ENCODE measurements at places on chromosomes 4 and X.

GRCh38 chrX:69231903-69232302, 66.7 kb upstream of the PJA1 start:
- DNase-seq = no peak

DNA sequence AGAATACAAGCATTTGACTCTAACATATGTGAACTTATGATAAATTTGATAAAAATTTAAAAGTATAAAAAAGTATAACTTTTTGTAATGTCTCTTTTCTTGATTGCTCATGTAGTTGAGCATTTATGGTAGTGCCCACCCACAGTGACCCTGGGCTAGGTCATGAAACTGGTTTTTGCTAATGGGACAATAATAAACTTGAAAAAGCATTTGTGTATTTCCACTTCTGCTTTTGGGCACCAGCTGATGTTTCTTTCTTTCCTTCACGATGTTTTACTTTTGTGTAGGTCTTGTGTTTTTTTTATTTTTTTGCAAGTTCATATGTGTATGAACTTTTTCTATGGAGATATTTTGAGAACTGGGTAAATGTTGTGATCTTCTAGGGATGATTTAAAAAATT, 313.1 kb downstream of the CBLL2 start:
- DNase-seq = no peak

DNA sequence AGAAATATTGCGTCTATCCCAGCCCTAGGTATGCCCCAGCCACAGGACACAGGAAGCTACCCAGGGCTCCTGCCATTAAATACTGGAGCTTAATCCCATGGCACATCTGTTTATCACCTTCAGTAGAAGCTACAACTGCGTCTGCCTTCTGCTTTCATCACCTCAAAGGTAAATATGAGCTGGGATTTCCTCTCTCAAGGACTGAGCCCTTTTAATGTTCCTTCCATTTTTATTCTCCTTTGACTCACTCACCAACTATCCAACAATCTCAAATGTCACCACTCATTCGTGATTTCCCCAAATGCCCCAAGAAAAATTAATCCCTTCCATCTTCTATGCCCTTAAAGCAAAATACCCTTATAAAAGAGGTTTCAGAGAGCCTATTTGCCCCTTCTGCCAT, 1.8 kb upstream of the MID1 start:
- DNase-seq = no peak

- DNase-seq = no peak
These were observed 53.4 kb downstream of the GPAT3 start for GRCh38 chr4:83589279-83589678.

DNA sequence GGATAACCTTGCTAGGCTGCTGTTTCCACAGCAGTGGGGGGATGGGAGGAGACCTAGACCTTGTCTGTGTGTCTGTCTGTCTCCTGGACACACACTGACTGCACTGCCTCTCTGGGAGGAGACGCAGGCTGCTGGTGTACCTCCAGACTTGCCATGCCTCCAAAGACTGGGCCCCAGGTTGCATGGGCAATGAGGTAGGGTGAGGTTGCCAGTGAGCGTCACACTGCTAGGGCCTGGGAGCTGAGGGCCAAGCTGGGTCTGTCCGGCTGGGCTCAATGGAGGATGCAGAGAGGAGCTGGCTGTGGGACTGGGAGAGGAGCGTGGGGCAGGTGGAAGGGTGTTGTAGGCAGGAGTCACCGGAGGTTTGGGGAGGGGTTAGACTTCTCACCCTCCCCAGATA, 16.6 kb downstream of the MAGED2 start:
- no peak for DNase-seq

DNA sequence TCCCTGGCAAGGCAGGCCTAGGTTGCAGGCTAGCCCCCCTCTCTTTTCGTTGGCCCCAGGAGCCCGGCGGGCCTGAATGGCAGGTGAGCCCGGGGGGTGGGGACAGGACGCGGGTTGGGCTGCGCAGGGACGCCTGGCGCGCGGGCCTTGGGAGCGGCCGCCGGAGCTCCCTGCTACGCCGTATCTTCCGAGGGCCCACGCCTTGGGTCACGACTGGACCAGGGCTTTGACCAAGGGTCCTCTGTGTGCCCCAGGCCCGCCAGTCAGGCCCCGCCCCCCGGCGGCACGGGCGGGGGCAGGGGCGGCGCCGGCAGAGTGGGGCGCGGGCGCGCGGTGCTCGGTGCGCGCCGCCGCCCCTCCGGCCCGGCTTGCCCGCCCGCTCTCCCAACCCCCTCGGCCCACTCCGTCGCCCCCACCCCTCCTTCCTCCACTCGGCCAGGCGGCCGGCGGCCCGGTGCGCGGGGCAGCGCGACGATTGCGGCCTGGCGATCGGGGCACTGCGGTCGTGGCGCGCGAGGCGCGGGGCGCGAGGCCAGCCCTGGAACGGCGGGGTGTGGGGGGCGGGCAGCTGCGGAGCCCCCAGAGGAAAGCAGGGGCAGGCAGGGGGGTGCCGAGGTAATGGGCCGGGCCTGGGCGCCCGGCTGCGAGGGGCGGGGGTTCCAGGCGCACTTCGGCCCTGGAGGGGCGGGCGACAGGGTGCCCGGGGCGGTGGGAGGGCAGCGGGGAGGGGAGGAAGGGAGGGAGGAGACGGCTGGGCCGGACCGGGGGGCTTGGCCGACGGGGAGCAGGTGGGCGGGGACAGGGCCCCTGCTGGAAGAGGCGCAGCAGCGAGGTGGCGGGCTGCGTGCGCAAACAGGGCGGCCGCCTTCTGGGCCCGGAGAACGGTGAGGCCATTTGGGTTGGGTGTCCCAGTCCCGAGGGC, at the start of gene PRRG3:
PRRG3 (plus strand) TSS at position 798 of the 922 bp plus-strand sequence. CDS start 3,357 bp downstream, outside the sequence.
- DNase-seq = no peak

DNA sequence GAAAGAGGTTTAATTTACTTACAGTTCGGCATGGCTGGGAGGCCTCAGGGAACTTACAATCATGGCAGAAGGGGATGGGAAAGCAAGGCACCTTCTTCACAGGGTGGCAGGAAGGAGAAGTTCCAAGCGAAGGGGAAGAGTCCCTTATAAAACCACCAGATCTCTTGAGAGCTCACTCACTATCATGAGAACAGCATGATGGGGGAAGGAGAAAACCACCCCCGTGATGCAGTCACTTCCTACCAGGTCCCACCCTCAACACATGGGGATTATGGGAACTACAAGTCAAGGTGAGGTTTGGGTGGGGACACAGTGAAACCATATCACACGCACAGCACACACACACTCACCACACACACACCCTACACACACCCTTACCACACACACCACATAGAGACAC, 104.3 kb downstream of the DCTD start:
- DNase-seq = no peak

- DNase-seq = no peak
These were observed 48.9 kb downstream of the FNIP2 start for GRCh38 chr4:158817562-158818296.

DNA sequence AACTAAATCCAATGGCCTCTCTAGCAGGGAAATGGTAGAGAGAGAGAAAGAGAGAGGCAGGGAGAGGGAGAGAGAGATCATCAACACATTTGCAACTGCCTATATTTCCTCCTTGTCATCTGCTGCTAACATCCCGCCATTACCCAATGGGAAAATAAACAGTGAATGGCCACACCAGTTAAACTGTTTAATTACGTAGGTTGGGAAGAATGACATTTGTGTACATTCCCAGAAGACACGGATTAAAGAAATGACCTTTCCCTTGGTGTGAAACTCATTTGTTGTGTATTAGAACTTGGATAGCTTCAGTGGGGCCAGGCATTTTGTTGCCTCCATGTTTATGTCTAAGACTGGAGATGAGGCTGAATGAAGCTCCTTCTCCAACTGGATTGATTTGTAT, 95.8 kb upstream of the GPC4 start:
- no peak for DNase-seq

DNA sequence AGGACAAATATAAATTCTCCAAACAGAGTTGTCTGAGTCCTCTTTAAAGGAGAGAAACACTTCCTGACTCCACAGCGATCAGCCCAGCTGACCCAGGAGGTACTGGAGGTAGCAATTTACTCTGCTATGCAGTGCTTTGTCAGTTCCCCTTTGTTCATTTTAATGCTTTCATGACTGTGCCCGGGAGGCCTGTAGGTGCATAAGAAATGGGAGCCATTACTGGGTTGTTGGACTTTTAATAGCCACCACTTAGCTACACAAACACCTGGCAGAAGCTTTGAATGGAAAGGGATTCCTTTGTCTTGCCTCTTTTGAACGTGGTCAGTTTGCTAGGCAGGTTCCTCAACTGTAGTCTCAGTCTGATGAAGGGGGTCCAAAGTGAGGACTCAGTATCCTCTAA, 59.0 kb upstream of the AFF2 start:
- DNase-seq = no peak

DNA sequence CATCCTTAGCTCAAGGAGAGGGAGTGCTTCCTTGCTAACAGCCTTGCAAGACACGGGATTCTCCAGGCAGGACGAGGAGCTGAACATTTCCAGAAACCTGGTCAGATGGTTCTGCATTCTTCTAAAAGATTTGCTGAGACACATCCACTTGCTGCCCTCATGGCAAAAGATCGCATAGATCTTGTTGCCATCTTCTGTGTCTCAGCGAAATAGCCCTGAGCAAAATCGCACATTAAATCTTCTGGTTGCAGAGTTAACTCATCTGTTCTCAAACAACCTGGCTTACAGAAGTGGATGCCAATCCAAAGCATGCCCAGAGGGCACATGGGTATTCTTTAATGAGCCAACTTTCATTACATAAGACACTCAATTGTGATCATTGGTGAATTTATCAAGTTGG, 167.5 kb downstream of the PRKX start:
- DNase-seq = no peak

DNA sequence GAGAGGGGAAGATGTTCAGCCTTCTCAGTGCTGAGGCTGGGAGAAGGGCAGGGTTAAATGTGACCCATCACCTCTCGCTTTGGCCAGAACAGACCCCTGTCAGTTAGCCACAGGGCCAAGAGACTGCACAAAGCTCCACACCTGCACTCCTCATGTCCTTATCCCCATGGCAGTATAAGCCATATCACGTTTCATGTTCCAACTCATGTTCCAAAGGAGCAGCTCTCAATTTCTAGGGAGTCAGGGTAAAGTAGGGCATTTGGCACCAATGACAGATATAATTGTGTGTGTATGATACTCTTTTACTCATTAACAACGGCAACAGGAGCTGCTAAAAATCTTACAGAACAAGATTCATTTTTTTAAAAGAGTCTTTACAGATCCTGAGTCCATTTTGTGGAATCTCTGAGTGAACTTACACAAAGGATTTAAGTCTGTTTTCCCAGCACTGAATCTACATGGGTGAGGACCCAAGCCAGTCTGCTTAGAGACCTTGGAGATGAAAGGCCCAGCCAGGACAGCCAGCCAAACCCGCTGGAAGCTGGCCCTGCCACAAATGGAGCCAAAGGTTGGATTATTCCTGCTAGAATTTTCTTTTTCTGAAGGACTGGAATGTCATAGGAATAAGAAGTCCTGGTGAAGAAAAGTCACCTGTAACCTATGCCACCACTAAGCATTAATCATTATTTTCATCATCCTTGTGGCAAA, 129.1 kb upstream of the SMAD1 start:
- DNase-seq = no peak

GRCh38 chr4:83019794-83020494, 9.3 kb upstream of the LIN54 start:
- DNase-seq = no peak

DNA sequence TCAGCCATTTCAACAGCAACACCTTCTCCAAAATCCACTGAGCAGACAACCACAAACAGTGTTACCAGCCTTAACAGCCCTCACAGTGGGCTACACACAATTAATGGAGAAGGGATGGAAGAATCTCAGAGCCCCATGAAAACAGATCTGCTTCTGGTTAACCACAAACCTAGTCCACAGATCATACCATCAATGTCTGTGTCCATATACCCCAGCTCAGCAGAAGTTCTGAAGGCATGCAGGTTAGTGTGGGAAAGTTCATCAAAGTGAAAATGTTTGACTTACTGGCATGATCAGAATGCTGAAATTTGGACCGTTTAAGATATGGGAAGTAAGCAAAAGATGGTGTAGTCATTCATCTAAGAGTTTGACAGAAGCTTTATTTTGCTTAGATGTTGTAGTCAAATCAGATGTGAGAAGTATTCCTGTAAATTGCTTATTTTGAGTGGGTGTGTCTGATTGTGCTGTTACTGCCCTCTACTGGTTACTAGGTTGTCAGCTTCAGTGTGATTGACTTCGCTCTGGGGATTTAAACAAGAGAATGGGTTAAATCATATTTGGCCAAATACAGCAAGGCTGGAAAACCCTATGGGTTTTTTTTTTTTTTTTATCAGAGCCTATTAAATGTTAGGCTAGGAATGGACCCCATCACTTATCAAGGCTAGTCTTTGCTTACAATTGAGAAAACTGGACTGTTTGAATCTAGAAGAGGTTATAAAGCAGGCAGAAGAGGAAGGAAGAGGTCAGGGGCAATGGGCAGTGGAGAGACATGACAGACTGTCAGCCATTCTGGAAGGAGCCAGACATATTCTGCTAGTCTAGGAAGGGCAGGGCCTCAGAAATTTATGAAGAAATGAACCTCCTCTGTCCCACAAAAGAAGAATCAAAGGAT, 130.3 kb downstream of the DIPK2B start:
- no peak for DNase-seq

DNA sequence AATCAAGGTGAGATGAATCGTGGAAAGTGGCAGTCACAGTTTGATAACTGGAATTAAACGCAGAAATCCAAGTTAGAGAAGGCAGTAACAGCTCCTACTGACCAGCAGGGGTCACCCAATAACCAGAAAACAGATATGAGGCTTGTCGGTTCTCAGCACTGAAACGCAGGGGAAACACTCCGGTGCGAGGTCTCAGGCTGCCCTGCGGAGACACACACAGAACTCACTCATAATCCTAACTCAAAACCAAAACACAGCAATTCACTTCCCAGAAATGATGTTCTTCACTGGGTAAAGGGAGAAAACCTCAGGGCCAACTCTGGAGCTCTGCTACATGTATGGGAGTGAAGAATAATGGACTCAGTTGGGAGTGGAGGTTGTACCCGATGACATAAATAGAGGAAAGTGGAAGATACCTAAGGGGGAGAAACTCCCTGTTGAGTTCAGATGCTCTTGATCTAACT, 384.4 kb downstream of the RAPGEF2 start:
- no peak for DNase-seq

DNA sequence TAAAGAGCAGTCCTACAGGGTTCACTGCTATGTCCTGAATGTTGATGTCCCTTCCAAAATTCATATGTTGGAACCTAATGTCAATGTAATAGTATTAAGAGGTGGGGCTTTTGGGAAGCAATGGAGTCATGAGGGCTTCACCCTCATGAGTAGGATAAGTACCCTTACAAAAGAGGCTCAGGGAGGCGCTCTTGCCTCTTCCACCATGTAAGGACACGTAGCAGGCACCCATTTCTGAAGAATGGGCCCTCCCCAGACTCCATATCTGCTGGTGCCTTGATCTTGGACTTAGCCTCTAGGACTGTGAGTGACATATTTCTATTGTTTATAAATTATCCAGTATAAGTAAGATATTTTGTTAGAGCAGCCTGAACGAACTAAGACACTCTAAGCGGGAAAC, 15.8 kb downstream of the MED28 start:
- DNase-seq = no peak

DNA sequence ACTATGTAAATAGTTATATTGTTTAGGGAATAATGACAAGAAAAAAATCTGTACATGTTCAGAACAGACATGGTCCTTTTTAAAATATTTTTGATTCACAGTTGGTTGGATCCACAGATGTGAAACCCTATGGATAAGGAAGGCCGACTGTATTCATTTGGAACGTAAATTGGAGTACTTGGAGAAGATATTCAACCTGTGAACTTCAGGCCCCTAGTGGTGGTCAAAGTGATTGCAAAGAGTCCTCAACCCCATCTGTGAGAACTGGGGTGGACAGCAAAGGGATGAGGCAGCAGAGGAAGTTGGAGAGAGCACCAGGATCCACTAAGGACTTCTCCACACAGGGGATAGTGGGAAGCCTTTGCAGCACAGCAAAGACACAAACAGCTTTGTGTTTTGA, 6.2 kb upstream of the CXCL13 start:
- no peak for DNase-seq

Data from T-helper 22 cell (primary cell).